Cardiac muscle cell (in vitro differentiated cells and primary cell): ENCODE measurements at places on chromosomes 6 and 20.
A peak's percentile ranks its signal among the peaks of the same experiment; 100 is the strongest.

GRCh38 chr20:3133155-3133554 is 26.5 kb downstream of the FASTKD5 start:
- no peak overlapping the region for H3K4me3 ChIP-seq
- H3K36me3 ChIP-seq = peaks cover 5% of the 10 kb centered on the region
- H3K27me3 ChIP-seq = no peaks in the 10 kb centered on the region
- no peak overlapping the region for H3K27ac ChIP-seq

- H3K27me3 ChIP-seq = peaks cover 23% of the 10 kb centered on the region
- H3K4me3 ChIP-seq = peak within 1 kb of the TSS; percentile 61
- no peaks in the 10 kb centered on the region for H3K36me3 ChIP-seq
- no peak within 1 kb of the TSS for H3K27ac ChIP-seq
- DNase-seq = peak; percentile 71
Observed at GRCh38 chr6:142301651-142302391, at the start of gene ADGRG6. TSS of gene ADGRG6 (plus strand) at chr6:142302007. CDS start at chr6:142302330, 323 bp downstream.

DNA sequence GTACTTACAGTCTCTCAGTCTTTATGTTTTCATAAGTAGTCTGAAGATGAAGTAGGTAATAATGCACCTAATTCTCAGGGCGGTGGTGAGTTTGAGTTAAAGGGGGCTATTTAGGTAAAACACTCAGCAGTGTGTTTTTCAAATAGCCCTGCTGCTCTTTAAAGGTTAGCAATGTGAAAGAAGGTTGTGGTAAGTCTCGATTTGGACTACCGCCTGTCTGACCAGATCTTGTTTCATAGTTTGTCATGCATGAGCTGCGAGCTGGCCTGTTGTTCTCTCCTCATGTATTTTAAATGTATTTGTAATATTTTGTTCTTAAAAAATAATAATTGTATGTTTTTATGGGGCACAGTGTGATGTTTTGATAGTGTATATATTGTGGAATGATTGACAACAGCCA is 340.2 kb downstream of the DHX35 start:
- DNase-seq = no peak
- no peaks in the 10 kb centered on the region for H3K36me3 ChIP-seq
- no peaks in the 10 kb centered on the region for H3K4me1 ChIP-seq
- no peak overlapping the region for H3K4me3 ChIP-seq
- H3K27ac ChIP-seq = no peak overlapping the region

GRCh38 chr6:36756786-36757185 is 59.2 kb downstream of the RAB44 start:
- no peaks in the 10 kb centered on the region for H3K4me1 ChIP-seq
- no peak for DNase-seq
- no peak overlapping the region for H3K4me3 ChIP-seq
- H3K27ac ChIP-seq = no peak overlapping the region
- H3K27me3 ChIP-seq = no peaks in the 10 kb centered on the region

DNA sequence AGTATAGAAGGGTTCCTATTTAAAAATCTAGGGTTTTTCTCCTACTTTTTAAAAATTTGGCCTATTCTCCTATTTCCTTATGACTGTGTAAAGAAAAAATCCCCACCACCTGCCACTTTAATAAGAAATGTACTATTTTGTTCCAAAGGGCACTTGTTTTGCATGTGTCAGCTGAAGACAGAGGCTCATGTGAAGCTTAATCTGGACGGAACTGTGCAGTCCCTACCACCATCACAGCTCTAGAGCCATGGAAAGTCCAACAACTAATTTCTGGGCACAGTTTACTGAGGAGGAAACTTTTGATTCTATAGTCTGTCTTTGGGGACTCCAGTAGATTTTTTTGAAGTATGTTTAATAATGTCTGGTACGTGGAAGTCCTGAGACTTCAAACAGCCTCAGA is 60.0 kb upstream of the AHI1 start:
- no peak overlapping the region for H3K27ac ChIP-seq
- no peaks in the 10 kb centered on the region for H3K36me3 ChIP-seq
- DNase-seq = no peak
- no peaks in the 10 kb centered on the region for H3K27me3 ChIP-seq

GRCh38 chr6:26053992-26054780 is 33.0 kb upstream of the HFE start:
- no peaks in the 10 kb centered on the region for H3K36me3 ChIP-seq
- H3K4me1 ChIP-seq = peaks cover 18% of the 10 kb centered on the region
- H3K4me3 ChIP-seq = peak overlapping the region; percentile 97
- peak overlapping the region; percentile 92 for H3K27ac ChIP-seq

DNA sequence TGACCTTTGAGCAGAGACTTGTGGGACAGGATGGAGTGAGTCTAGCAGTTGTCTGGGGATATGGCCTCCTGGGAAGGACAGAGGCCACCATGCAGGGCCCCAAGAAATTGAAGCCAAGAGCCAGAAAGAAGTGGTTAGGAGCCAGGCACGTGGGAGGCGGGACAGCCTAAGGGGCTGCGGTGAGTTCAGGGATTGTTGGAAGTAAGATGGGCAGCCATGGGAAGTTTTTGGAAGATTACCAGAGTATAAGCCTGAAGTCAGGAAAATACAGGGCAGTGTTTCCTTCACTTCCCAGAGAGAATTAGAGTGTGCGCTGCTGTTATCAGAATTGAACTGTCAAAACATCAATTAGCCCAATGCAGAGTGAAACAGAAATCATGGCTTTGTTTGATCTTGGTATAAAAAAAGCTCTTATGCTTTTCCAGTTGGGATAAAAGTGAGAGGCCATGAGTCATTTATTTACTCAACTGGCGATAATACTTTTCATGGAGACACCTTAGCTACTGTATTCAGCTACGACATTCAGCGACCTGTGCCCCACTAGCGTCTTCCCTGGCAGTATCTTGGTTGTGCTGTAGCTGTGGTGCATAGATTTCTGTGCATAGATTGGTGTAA is 66.9 kb downstream of the PHACTR2 start:
- peaks cover 35% of the 10 kb centered on the region for H3K4me1 ChIP-seq
- H3K36me3 ChIP-seq = no peaks in the 10 kb centered on the region
- no peak for DNase-seq

DNA sequence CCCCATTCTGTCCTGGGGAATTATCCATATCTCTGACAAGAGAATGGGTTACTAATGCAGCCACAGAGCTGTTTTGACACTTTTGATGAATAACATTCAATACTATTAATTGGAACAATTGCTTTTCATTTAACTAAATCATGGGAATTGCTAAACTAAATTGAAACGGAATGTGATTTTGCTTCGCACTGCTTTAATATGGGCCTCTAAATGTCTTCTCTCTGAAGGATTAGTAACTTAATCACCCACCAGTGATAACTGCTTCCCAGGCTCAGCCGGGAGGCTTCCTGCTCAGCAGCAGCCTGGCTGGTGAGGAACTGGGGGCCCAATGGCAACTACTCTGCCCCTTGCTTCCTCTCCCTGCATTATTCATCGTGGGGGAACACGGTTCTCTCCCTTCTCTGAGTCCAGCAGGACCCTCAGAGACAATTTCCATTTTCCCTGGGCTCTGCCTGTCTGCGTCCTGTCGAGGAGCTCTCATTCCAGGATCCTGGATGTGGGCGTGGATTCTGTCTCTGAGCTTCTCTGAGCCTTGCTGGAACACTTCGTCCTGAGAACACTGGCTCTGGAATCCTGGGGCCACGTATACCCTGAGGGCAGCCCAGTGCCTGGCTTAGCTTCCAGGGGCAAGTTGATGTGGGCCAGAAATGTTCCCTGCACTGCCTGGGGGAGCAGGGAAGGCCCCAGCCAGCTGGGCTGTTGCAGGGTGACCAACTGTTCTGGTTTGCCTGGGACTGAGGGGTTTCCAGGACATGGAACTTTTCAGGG is 308.9 kb downstream of the DHX35 start:
- DNase-seq = no peak
- no peaks in the 10 kb centered on the region for H3K4me1 ChIP-seq
- H3K4me3 ChIP-seq = no peak overlapping the region

DNA sequence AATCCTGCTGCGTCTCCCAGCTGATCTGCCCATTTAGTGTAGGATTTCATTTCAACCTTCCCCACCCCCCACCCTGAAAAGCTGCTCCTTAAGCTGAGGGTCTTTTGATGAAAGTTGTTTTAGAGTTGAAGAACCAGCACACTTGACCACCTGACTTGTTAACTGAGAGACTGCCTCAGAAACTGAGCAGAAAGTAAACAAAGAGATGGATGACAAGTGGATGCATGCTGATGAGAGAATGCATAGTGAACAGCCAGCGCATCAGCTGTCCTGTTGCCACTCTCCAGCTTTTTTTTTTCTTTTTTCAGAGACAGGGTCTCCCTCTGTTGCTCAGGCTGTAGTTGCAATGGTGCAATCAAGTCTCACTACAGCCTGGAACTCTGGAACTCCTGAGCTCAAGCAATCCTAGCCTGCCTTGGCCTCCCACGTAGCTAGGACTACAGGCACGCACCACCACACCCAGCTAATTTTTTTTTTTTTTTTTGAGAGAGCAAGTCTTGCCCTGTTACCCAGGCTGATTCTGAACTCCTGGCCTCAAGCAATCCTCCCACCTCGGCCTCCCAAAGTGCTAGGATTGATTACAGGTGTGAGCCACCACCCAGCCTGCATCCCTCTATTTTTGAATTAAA is 9.5 kb downstream of the RPL10A start:
- no peaks in the 10 kb centered on the region for H3K27me3 ChIP-seq
- peaks cover 20% of the 10 kb centered on the region for H3K36me3 ChIP-seq
- peaks cover 16% of the 10 kb centered on the region for H3K4me1 ChIP-seq
- no peak for DNase-seq
